ENCODE measurements at places on chromosomes 12 and 14. TPM values are rescaled to one million over a fixed set of nuclear protein-coding genes. Genes with fewer than 3 reads are reported as not detected.

GRCh38 chr12:123089631-123090353 lies 61.1 kb downstream of the PITPNM2 start:
- no peak for DNase-seq

Gene KRT75
- not detected for total RNA-seq

Gene GPRC5A
- total RNA-seq = not detected

GRCh38 chr12:124518051-124518932 lies 49.1 kb downstream of the NCOR2 start:
- no peak for DNase-seq

DNA sequence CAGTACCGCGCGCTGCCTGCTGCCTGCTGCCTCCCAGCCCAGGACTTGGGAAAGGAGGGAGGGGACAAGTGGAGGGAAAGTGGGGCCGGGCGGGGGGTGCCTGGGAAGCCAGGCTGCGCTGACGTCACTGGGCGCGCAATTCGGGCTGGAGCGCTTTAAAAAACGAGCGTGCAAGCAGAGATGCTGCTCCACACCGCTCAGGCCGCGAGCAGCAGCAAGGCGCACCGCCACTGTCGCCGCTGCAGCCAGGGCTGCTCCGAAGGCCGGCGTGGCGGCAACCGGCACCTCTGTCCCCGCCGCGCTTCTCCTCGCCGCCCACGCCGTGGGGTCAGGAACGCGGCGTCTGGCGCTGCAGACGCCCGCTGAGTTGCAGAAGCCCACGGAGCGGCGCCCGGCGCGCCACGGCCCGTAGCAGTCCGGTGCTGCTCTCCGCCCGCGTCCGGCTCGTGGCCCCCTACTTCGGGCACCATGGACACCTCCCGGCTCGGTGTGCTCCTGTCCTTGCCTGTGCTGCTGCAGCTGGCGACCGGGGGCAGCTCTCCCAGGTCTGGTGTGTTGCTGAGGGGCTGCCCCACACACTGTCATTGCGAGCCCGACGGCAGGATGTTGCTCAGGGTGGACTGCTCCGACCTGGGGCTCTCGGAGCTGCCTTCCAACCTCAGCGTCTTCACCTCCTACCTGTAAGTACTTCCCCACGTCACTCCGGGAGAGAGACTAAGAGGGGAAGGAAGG lies at the start of gene LGR5:
LGR5 (plus strand) TSS at position 186 of the 732 bp plus-strand sequence; CDS start at position 469, 283 bp downstream.
- no peak for DNase-seq

Gene PELI2
- 4.4 TPM for total RNA-seq

DNA sequence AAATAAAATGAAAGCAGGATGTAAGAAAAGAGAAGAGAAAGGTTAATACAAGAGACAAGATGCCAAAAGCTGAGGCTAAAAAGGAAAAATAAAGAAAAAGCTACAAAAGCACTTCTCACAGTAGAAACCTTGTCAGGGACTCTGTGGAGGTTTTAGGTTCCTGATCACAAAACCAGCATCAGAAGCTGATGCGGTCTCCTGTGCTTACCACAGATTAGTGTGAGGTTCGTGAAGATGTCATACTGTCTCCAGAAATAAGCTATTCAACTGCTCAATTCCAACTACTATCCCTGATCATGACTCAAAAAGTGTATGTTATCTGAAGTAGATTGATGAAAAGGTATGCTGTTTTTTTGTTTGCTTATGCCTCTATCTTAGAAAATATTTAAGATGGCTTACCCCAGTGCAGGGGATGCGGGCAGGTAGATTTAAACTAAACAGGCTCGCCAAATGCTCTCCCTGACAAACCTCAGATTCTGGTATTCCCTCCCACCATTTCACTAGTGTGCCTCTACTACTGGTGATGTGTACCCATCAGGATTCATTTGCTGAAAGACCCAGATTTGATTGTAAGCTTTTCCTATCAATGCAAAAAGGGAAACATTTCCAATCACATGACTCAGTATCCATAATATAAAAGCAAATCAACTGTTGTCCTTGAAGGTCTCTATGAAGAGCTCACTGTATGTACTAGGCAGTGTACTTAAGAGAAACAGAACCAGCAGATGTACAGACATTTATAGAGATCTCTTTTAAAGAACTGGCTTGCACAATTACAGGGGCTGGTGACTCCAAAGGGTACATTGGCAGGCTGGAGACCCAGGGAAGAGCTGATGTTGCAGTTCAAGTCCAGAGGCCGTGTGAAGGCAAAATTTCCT lies 169.5 kb upstream of the FOXN3 start:
- DNase-seq = peak; percentile 4

- DNase-seq = peak; percentile 84
Observed at GRCh38 chr12:124913474-124914391, 717 bp downstream of the UBC start.

Gene SYCP3
- total RNA-seq = 0.44 TPM

- no peak for DNase-seq
Observed at GRCh38 chr12:14240873-14241220, 124.6 kb upstream of the ATF7IP start.

GRCh38 chr14:43872752-43873655 lies 634.1 kb downstream of the FSCB start:
- no peak for DNase-seq

DNA sequence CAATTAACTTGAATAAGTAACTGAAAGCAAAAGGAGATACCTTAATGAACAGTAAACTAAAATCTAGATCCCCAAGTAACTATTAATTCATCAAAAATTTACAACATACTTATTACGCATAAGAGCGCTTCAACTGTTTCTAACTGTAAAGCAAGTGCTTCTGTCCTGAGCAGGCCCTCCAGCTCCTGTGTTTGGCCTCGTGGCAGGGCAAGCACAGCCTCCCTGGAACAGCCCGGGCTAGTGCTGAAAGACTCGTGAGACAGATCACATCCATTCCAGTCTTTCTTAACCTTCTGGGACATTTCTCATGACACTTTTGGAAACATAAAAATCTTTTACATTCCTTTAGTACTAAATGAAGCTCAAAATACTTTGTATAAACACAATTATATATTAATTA lies 178.8 kb upstream of the ABCD2 start:
- no peak for DNase-seq

- no peak for DNase-seq
Observed at GRCh38 chr12:77248036-77248435, 182.7 kb upstream of the E2F7 start.

DNA sequence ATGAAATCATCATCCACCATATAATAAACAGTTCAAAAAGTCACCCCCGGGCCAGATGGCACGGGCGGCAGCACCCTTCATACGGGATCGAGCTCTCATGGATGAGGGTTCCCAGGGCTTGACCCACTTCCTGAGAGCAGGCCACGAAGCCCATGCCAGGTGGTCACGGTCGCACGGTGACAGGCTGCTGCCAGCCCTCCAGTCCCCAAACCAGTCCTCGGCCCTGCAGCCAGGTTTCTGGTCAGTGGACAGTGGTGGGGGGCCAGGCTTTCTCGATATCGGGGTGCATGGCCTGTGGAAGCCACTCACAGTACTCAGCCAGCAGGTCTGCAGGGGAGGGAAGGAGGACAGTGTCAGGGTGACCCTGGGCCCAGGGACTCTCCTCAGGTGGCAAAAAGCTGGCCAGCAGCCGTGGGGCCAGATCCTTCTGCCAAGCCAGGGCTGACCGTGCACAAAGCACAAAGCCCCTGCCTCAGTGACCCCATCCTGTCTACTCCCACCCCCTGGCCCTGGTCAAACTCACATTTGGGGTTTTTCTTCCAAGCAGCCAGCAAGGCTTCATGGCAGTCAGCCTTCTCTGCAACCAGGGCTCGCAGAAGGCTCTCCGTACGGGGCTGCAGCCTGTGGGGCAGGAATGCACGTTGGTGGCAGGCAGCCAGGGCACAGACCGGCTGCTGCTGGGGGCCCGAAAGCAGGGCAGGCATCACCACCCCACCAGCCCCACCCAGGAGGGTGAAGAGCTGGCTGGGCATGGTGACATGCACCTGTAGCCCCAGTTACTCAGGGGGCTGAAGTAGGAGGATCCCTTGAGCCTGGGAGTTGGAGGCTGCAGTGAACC lies 33.3 kb upstream of the UBC start:
- DNase-seq = no peak

Gene SLC25A47
- total RNA-seq = not detected

GRCh38 chr12:43914391-43914790 lies 78.5 kb downstream of the TMEM117 start:
- no peak for DNase-seq

- DNase-seq = no peak
Observed at GRCh38 chr12:64722835-64723234, 36.4 kb downstream of the GNS start.

DNA sequence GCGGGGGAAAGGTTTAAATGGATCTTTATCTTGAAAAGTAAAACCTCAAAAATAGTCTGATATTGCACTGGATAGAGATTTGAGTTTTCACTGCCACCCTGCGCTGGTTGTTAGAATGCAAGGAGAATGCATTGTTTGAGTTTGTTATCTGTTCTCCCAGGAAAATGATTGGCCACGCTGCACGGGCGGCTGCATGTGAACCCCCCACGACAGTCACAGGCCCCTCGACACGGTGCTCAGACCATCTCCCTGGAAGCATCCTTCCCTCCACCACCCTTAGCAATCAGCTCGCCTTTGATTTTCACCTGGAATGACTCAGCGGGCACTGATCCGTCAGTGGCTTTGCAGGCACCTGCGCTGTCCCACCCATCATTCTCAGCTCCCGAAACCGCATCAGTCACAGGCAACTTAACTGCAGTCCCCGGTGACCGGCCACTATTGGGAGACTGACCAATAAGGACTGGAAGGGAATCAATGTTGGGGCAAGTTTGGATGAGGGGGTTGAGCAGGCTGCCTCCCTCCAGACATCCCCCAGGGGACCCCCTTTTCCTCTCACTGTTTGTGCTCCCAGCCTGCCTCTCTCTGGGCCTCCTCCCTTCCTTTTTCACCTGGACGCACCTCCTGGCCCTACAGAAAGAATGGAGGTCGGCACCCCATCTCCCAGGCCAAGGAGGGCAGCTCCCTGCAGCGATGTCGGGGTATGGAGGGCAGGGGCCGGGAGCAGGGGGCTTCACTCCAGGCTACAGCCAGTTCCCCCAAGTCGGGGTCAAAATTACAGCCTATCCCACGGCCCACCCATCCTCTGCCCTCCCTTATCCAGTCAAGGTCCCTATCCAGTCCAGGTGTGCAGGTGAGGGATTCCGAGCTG lies 28.5 kb upstream of the C14orf180 start:
- no peak for DNase-seq

GRCh38 chr14:74952180-74952665 lies 3.2 kb downstream of the PGF start:
- no peak for DNase-seq

GRCh38 chr12:25743679-25744215 lies 190.7 kb upstream of the LMNTD1 start:
- no peak for DNase-seq

DNA sequence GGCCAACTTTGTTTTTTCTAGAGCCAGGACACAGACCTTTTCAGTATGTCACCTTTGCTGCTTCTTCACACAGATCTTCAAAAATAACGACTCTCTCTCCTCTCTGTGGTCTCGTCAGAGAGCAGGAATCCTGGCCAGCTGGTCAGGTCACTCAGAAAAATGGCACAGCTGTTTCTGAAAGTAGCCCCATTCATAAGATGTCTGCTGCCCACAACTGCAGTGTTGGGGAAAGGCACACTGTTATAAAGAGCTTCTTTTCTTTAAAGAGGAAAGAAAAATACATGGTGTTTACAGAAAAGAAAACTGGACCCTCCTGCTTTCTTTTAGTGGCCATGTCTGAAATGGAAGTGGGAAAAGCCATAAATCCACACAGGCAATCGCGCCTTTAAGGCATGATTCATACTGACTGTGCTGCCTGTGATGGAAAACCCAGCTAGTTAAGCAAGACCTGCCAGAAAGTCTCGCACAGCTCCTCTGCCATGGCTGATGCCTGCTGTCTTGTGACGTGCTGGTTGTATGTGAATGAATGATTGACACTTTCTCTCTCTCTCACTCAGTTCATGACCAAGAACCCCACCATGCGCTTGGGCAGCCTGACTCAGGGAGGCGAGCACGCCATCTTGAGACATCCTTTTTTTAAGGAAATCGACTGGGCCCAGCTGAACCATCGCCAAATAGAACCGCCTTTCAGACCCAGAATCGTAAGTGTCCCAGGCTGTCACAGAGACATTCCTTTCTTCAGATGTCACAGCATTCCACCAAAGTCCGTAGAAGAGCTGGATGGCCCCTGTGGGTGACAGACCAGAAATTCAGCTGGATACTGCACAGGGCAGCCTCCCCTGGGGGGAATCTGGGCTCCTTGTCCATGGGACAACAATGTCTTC lies 147.9 kb upstream of the HIF1A start:
- DNase-seq = no peak

Gene LIMA1
- total RNA-seq = 68.4 TPM

Gene DLGAP5
- 26.4 TPM for total RNA-seq

- DNase-seq = no peak
Observed at GRCh38 chr12:113027726-113028125, 28.8 kb upstream of the DTX1 start.

DNA sequence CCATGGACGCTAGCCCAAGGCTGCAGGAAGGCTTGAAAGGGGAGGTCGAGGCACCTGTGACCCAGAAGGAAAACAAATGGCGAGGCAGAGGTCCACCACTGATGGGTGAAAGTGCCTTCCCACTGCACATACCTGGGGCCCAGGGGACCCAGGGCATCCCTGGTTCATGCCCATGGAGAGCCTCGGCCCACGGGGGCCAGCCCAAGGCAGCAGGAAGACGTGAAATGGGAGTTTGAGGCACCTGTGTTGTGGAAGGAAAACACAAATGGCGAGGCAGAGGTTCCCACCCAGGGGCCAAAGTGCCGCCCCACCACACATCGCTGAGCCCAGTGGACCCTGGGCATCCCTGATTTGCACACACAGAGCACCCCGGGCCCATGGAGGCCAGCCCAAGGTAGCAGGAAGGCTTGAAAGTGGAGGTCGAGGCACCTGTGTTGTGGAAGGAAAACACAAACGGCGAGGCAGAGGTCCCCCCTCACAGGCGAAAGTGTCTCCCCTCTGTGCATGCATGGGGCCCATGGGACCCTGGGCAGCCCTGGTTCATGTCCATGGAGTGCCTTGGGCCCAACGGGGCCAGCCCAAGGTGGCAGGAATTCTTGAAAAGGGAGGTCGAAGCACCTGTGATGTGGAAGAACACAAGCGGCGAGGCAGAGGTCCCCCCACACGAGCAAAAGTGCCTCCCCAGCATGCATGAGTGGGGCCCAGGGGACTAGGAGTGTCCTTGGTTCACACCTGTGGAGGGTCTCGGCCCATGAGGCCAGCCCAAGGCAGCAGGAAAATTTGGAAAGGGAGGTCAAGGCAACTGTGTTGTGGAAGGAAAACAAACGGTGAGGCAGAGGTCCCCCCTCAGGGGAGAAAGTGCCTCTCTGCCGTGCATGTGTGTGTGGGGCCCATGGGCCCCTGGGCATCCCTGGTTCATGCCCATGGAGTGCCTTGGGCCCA lies 383.3 kb downstream of the ALG10 start:
- no peak for DNase-seq

Gene EEA1
- 17.5 TPM for total RNA-seq

Measured in activated T-helper 1 cell treated with anti-CD3 and anti-CD28 coated beads, Interleukin-12 subunit alpha, Interleukin-12 subunit beta, Interleukin-2, Interleukin-4 antibody, amounts not matched to agents 30 ng/mL and 10 ng/mL and 1 ng/mL, durations not matched to agents 14 hours and 24 hours and 36 hours (primary cell).